ENCODE measurements at places on chromosomes 6 and 20.

DNA sequence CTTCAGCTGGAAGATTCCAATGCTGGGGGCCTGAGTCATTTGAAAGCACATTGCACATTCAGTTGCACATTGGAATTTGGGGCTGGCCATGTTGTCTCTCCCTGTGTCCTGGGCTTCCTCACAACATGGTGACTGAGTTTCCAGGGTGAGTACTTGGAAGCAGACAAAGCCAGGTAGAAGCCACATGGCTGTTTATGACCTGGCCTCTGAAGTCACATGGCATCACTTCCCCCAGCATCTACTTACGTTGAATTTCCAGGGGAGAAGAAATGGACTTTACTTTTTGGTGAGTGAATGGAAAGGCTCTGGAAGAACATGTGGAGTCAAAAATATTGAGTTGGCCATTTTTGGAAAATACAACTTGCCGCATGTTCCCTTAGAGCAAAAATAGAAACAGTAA lies 155.5 kb downstream of the LINC00237 start:
- DNase-seq, result no peak

DNA sequence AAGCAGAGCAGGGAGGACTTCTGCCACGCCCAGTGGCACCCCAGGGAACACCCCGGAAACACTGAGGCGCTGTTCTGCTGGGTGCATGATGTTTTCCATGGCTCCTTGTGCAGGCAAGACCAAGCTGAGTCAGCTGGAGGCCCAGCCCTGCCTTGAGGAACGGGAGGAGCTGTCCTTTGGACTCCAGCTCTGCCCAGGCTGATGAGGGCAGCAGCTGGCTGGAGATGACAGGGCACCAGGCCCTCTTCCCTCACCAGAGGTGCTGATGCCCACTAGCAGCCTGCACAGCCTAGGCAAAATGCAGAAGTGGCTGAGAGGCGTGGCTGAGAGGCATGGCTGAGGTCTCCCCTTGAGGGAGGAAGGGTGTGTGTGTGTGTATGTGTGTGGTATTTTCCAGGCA lies 2.4 kb downstream of the C6orf132 start:
- no peak for DNase-seq

DNA sequence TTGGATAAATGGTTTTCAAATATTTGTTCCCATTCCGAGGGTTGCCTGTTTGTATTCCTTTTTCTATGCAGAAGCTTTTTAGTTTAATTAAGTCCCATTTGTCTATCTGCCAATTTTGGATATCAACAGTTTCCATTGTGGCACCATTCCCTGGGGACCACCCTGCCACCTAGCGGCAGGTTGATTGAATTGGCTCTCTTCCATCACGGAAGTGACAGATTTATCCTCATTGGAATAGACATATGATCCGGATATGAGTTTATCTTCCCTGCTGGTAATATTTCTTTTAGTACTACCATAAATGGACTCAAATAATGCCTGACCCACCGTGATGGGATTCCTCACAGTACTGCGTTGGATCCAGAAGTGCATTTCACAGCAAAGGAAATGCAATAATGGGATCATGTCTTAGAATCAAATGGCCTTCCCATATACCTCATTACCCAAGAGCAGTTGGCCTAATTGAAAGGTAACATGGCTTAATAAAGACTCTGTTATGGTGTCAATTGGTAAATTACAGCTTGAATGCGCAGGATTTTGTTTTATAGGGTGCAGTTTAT lies 327.0 kb downstream of the BMP2 start:
- DNase-seq, result no peak

- no peak for DNase-seq
Measured at GRCh38 chr6:39791850-39792539, at the start of gene DAAM2. Gene DAAM2, plus strand, starts transcription at chr6:39792376. Its CDS starts 63,927 bp downstream, at chr6:39856303.

DNA sequence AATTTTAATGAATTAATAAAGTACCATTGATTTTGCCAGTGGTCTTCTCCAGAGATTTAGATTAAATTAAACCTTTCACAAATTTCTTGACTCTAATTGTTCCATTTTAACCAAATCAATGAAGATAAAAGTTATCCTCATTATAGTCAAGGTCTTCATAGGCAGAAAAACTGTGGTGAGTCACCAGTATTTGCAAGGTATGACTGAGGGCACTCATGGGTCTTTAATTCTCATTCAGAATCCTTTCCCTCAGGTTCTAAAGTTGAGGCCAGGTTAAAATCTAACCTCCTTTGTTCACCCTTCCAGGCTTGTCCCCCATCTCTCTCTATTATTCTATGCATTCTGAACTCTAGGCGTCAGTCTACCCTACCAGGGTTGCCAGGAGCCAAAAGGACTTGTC lies 93.9 kb downstream of the JAG1 start:
- DNase-seq, result no peak

DNA sequence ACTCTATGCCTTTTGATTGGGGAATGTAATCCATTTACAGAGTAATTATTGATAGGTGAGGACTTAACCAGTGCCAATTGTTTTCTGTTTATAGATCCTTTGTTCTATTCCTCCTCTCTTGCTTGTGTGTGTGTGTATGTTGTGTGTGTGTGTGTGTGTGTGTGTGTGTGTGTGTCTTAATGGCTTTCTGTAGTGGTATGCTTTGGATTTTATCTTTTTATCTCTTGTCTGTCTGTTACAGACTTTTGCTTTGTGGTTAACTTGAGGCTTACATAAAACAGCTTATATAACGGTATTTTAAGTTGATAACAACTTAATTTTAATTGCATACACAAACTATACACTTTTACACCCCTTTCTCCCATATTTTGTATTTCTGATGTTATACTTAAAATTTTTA lies 54.7 kb downstream of the CDC5L start:
- DNase-seq, result no peak

DNA sequence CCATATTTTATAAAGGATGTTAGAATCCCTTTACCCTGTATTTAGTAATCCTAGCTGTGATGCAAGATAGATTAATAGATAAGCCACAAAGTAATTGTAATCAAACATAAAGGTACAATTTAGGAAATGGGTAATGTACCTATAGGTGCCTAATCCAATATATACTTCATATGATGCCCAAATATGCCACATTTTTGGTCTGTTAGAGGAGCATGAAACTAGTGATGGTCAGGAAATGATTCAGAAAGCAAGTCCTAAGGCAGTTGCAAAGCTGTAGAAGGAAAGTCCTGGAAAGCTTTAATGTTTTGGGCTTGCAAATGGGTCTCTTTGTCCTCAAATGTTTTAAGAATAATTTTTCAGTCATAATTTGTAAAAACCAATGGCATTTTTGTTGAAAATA lies 76.6 kb upstream of the PTPRK start:
- no peak for DNase-seq

GRCh38 chr6:85463621-85464259 lies 13.9 kb downstream of the NT5E start:
- no peak for DNase-seq

DNA sequence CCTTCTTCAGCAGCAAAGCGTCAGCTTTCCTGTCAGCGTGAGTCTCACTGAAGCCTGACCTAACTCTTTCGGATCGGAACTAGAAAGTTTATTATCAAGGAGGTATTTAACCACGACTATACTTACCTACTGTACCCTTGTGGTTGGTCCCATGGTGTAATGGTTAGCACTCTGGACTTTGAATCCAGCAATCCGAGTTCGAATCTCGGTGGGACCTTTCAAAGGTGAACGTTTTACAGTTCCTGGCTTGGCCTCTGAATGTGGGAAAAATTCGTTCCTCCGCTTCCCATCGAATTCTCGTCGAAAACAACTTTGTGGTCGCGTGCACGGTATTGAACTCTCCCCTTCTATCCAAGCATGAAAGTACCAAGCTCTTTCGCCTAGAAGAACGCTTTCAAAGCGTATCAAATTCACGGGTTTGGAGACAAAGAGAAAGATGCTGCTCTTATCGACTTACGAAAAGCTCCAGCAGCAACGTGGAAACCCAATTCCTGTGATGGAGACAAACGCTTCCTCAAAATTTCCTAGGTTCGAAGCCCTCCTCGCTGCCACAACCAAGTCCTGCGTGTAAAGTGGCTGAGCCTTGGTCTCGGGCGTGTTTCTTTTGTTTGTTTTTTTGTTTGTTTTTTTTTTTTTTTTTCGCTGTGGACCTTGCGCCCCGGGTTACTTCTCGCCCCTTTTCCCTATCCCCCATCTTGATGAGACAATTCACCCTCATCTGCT lies 63.7 kb downstream of the GPX5 start:
- no peak for DNase-seq

GRCh38 chr6:332671-333070 lies 40.4 kb downstream of the DUSP22 start:
- DNase-seq, result no peak

- no peak for DNase-seq
Measured at GRCh38 chr20:49727894-49728885, 14.5 kb upstream of the B4GALT5 start.

DNA sequence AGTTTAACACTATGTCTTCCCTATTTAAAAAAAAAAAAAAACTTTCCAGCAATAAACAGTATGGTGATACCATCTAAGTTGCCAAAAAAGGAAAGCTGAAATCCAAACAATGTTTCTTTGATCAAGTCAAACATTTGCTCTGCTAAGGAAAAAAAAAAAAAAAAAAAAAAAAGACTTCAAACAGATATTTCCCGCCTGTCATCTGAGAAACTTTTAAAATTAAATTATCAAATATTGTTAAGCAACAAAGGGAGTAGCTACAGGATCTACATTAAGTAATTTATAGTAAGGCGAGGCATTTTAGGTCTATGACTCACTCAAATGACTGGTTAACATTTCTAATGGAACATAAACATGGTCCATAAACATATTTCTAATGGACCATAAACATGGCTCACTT lies 121.2 kb downstream of the DST start:
- DNase-seq, result no peak

DNA sequence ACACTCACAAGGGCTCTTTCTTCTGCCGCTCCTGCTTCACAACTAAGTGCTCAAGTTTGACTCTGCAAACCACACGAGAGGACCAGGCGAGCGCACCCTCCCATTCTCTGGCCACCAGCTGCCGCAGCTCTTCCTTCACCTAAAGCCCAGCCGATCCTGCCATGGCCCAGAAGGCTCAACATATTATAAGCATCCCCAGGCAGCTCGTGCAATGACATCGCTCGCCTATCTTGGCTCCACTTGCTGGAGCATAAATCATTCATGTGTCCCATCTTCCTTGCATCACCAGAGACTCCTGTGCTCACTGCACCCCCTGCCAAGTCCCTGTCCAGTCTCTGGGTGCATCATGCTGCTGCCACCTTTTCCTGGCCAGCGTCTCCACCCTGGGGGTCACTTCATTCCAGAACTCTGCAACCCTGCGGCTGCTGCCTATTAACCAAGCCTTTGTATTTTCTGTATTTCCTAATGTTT lies 59.0 kb downstream of the PSMG4 start:
- no peak for DNase-seq

DNA sequence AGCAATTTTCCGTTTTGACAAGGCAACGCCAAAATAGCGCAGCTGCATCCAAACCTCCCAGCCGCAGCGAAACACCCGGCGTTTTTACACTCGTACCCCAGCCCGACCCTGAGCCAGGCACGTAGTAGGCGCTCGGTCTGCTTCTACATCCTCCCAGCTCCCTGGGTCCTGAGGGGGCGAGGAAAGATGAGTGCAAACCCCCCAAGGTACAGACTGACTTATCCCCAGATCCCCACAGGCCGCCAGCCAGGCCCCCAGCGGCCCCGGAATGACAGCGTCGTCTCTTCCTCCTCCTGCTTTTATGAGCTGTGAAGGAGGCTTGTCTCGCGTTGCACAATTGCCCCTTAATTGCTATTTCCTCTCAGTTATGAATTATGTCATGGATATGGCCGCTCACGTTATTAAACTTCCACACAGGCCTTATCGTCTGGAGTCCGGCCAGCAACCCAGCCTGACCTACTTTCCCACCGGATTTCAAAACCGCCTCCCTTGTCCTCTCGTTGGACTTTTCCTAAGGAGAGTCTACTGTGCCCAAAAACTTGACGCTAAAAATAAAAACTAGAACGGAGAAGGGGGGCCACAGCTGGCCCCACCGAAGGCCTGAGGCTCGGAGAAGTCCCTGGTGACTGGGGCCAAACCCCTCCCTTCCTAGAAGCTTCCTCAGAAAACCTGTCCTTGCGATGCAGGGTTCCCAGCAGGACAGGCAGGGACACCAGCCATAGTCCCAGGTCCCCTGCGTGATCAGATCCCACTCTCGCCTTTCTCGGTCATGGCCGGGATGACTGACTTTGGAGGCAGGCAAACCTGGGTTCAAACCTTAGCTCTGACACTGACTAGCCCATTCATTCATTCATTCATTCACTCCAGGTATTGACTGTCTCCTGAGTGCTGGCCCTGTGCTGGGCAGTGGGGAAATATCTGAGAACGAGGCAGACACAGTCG lies 130.9 kb upstream of the PTPN1 start:
- DNase-seq, result no peak

GRCh38 chr6:46935687-46936086 lies 13.9 kb upstream of the ADGRF5 start:
- no peak for DNase-seq

GRCh38 chr6:136956590-136957544 lies 34.8 kb downstream of the SLC35D3 start:
- no peak for DNase-seq

GRCh38 chr6:129884211-129884610 lies 23.1 kb upstream of the TMEM244 start:
- DNase-seq, result no peak

- DNase-seq, result no peak
Measured at GRCh38 chr6:164079275-164079600, 664.7 kb downstream of the QKI start.

DNA sequence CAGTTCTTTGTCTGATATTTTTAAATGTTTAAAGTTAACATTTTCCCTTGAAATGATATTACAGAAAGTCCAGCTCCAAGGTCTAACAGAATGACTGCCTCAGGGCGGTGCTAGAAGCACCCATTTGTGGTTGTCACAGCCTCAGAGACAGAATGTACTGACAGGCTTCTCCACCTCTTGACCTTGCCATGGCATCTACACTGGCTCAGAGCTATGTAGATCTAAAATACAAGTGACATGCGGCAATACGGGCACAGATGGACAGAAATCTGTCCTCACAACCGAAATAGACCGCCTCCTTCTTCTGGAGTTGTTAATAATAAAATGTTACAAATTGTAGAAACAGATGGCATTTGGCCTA lies 167.2 kb upstream of the THEMIS start:
- no peak for DNase-seq

- no peak for DNase-seq
Measured at GRCh38 chr20:24912397-24913075, 36.5 kb upstream of the CST7 start.

DNA sequence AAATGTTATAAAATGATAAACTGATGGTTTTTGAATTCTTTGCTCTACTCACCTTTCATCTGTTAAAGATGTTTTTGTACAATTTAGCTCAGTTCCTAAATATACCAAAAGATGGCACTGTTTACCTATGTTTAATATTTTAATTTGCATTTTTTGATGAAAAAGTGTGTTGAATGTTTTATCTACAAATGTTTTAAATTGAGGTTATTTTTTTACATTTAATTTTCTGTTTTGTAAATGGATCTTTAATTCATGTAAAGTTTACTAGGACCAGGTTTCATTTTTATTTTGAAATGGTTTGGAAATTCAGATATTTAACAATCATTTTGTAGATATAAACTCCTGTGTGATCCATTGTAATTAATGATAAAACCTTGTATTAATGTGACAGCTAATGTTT lies 30.0 kb downstream of the CDKAL1 start:
- no peak for DNase-seq

- DNase-seq, result no peak
Measured at GRCh38 chr20:15675061-15675514, 898.2 kb downstream of the KIF16B start.

Measured in stimulated activated CD4-positive, alpha-beta T cell treated with anti-CD3 and anti-CD28 coated beads, Interleukin-1b, Interleukin-23, amount 100 ng/mL, for 1 hour (primary cell).